ENCODE measurements at places on chromosomes 12 and 14. TPM values are rescaled to one million over a fixed set of nuclear protein-coding genes. Genes with fewer than 3 reads are reported as not detected.

- DNase-seq: no peak
Observed at GRCh38 chr14:20754308-20754707, 8.6 kb downstream of the EDDM3A start.

- no peak for DNase-seq
Observed at GRCh38 chr14:105532735-105533141, 6.4 kb downstream of the TMEM121 start.

GRCh38 chr12:59087077-59087673, 166.9 kb upstream of the LRIG3 start:
- DNase-seq: no peak

DNA sequence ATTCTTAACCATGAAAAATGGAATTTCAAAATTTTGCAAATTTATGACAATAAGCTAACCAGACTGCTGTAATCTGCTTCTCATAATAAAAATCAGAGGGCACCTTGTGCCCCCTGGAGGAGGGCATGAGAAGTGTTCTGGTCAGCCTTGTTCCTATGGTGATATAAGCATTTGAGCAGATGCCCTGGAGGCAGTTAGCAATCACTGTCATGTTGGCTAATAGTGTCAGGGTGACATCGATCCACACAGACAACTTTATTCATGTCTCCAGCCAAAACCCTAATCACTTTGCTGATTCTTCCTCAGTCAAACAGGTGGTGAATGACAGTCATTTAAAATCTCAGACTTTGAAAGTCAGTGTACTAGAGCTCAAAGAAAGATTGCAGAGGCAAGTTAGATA, 943.0 kb downstream of the GALC start:
- DNase-seq: no peak

Gene CEBPE
- total RNA-seq: not detected

Gene VDR
- 312 TPM for total RNA-seq

Gene CLEC6A
- not detected for total RNA-seq

Gene LAG3
- total RNA-seq: 215 TPM
